ENCODE measurements at places on chromosomes 7 and 10.

DNA sequence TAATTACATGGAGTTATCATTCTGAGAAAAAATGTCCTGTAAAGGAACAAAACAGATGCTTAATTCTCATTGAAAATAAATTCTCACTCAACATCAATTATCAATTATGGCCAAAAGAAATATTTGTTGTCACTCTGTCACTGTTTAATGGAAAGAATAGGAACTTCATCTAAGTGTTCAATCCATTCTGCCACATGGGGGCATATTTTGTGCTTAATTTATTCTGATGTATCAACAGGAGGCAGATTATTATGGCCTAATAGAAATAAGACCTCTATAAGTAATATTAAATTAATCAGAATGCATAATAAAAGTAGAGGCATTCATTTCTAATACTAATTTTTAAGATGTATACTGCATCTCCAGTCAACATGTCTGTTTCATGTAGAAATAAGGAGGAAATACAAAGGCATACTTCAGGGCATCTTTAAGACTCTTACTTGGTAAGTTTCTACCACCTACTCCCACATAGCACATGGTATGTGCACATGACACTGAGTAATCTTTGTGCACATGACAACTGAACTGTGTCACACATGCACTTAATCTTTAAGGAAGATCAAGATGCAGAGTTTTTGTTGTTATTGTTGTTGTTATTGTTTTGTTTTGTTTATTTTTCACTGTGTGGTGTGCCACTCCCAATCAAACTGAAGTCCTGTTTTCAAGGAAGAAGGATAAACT, 420.4 kb upstream of the SEMA3A start:
- no peak for DNase-seq

DNA sequence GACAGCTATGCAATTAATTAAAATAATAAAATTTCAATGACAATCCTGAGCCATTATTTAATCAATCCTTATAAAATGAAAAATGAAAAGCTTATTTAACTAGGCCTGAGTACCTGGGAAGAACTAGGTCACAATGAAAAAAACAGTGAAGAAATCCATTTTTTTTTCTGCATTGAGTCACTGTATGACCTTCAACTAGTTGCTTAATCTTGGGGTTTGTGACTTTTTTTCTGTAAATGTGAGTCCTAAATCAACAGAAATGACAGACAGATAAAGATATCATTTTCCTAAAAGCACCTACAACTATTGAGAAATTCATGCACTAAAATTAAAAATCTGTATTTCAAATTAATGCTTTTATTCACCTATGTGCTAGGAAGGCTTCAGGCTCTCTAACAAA, 96.8 kb downstream of the TMEM26 start:
- DNase-seq: no peak

GRCh38 chr10:3625959-3626751, 158.9 kb downstream of the KLF6 start:
- no peak for DNase-seq

DNA sequence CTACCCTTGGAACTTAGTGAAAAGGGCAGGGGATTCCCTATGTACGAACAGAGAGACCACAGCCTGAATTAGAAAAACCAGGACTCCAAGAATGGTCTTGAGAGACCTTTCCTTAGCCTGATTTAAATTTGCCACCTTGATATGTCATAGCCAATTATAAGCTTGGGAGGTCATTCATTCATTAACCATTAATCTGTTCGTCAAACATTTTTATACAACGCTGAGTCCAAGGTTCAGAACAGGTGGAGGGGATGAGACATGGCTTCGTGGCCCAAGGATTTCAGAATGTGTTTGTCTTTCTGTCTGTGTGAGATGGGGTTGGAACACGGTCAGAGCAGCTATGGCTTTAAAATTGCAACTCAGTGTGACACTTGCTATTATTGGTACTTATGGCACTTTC, 158.0 kb downstream of the PAXIP1 start:
- peak; percentile 66 for DNase-seq

DNA sequence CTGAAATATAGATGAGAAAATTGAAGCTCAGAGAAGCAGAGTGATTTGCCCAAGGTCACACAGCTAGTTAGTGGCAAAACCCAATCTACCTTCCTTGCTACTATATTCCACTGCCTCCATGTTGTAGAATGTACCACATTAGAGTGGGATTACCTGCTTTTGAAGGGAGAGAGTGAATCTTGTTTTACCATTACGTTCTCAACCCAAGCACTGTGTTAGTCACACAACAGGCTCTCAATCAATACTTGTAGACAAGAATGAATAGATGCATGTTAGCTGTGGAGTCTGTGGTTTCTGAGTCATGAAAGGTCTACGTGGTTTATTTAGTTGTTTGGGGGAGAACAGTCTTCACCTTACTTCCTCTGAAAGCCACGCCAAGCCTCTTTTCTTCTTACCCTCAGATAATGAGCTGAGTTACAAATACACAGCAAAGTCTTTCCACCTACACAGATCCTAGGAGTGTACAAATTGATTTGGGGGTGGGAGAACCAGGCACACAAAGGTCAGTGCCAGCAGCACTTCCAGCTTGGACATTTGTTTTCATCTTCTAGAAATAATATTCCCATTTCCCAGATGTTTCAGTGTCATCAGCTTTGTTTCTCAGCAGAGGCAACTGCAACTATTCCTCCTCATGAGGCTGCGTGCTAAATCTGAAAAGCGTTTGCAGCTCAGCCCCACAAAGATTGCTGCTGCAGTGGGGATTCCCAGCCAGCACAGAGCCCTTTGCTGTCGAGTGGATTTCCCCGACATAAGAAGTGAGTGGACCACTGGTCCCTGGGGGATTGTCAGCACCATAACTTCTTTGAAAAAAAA, 71.5 kb upstream of the ADO start:
- no peak for DNase-seq

GRCh38 chr10:123537188-123537961, 128.8 kb upstream of the GPR26 start:
- no peak for DNase-seq

- DNase-seq: no peak
These were observed 40.7 kb upstream of the GJD4 start for GRCh38 chr10:35564341-35564968.

- DNase-seq: no peak
These were observed 271.4 kb downstream of the TSPAN12 start for GRCh38 chr7:120586571-120586970.

- DNase-seq: no peak
These were observed 51.6 kb downstream of the PTPRZ1 start for GRCh38 chr7:121924269-121925186.

DNA sequence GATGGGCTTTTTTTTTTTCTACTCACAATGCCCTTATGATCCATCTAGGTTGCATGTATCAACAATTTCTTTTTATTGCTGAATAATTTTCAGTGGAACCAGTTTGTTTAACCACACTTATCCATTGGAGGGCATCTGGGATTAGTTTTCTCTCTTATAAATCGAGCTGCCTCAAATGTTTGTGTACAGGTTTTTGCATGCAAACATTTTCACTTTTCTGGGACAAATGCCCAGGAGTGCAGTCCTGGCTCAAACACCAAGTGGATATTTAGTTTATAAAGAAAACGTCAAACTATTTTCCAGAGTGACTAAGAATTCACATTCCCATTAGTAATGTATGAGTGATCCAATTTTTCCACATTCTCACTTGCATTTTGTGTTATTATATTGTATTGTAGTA, 313.4 kb downstream of the CXCL12 start:
- DNase-seq: no peak

DNA sequence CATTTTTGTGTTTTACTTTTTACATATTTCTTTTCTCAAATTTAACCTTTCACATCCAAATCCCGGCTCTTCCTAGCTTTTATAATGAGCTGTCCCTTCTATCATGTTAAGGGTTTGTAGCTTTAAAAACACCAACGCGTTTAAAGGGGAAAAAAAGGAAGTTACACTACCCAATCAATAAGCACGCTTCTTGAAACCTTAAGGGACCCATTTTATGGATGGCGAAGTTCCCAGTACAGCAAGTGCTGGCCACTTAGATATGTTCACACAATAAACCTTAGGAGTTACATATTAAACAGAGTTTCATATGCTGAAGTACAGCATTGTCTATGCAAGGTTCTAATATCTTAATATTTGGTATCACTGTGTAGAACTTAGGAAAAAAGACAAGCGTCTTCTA, 1.8 kb downstream of the GNG11 start:
- no peak for DNase-seq

- no peak for DNase-seq
These were observed 30.9 kb downstream of the HDAC9 start for GRCh38 chr7:18526368-18526878.

DNA sequence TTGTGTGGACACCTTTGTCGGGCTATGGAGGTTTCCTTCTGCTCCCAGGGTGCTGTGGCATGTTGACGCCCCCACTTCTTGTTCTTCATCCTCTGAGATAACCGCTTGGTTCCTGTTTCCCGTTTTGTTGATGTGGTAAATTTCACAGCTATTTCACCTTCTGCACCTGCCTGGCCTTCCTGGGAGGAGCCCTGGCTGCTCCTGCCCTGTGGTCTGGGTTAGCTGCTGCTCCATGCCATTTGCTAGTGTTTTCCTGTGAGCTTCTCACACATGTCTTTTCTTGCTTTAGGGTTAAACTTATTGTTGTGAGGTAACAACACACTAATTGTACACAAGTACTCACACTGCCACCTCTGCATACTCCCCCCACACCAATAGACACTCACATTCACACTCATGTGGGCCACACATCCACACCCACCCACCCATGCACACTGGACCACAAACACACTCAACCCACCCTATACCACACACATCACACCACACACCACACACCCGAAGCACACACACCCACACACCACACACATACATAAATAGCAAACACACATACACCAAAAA, 46.5 kb upstream of the MSMB start:
- no peak for DNase-seq

DNA sequence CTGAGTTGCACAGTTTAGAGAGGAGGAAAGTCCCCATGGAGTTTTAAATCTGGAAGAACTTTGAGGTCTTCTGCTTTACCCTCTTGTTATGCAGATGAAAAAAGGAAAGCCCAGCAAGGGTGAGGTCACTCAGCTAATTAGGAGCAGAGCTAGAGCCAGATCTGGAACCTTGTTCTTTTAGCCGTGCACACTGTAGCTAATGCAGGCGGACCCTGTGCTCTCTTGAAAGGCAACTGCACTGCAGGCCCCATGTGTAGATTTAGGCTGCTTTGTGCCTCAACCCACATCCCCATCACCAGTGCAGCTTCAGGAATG, 63.4 kb downstream of the SYPL1 start:
- no peak for DNase-seq

GRCh38 chr10:72416661-72417060, 61.9 kb upstream of the DNAJB12 start:
- no peak for DNase-seq

- DNase-seq: peak; percentile 75
These were observed 706 bp downstream of the BUB3 start for GRCh38 chr10:123154711-123155505.

GRCh38 chr10:79299397-79300241, 47.6 kb upstream of the PPIF start:
- no peak for DNase-seq
